ENCODE measurements at places on chromosomes 2 and 18.
A peak's percentile ranks its signal among the peaks of the same experiment; 100 is the strongest.

DNA sequence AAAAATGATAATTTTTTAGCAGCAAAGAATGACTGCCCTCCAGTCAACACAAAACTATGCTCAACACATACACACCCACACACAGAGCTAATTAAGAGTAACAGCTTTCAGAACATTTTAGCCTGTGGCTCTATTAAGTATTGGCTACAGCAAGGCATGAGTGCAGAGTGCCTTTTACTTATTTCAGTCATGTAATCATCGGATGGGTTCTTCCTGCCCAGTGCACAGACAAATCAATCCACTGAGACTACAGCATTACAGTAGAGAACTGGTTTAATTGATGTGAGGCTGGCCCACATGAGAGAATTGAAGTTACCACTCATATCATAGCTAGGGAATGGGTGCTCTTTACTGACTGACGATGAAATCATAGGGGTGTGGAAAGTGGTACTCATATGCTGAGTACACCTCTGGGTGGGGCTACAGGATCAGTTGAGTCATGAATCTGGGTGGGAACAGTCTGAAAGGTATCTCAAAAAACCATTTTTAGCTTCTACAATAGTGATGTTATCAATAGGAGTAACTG is 241.0 kb downstream of the FSIP2 start:
- no peak for DNase-seq

DNA sequence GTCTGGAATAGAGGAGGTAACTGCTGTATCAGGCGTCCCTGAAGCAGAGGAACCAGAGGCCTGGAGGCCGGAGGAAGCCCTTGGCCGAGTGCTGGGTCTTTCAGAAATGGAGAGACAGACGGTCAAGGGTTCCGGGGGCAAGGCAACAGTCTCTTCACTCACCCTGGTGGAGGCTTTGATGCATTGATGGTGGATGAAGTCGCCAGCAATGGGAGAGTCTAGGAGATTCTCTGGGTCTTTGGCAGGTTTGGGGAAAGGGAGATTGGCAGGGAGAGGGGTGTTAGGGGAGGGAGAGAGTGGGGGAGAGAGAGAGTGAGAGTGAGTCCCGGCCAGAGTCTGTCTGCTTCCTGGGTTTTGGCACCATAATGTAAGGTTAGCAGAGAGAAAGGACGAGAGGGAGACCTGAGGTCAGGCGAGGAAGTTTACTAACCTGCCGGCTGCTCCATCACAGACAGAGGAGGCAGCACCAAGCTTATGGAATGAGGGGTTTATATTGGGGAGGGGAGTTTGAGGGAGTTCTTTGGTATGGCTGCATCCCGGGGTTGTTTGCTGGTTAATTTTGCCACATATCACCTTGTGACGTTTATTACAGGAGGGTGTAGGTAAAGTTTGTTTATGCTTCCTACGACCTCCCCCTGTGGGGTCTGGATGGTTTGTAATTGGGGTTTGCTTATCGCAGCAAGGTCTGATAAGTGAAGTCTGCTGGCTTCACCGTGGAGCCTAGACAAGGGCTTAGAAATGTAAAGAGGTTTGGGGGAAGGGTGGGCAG is 19.6 kb downstream of the COMMD1 start:
- DNase-seq, result no peak

GRCh38 chr2:85890522-85891176 is 1.9 kb upstream of the ST3GAL5 start:
- DNase-seq, result no peak

DNA sequence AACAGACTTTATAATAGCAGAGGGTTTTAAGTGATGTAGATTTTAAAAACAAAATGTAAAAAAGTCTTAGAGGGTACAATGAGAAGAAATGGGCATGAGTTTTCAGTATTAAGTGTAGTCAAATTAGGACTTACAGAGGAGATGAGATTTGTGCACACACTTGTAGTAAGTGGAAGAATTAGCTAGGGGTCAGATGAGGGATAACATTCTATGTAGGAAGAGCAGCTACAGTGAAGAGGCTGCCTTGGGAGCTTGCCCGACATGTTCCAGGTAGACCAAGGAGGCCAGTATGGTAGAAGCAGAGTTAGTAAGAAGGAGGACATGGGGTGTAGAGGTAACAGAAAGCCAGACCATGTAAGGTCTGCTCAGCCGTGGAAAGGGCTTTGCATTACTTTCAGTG is 189.2 kb upstream of the DSEL start:
- DNase-seq, result peak; percentile 15

- DNase-seq, result no peak
Observed at GRCh38 chr2:150429384-150429961, 58.0 kb downstream of the RND3 start.

GRCh38 chr2:57373530-57373929 is 673.1 kb upstream of the VRK2 start:
- peak; percentile 93 for DNase-seq

DNA sequence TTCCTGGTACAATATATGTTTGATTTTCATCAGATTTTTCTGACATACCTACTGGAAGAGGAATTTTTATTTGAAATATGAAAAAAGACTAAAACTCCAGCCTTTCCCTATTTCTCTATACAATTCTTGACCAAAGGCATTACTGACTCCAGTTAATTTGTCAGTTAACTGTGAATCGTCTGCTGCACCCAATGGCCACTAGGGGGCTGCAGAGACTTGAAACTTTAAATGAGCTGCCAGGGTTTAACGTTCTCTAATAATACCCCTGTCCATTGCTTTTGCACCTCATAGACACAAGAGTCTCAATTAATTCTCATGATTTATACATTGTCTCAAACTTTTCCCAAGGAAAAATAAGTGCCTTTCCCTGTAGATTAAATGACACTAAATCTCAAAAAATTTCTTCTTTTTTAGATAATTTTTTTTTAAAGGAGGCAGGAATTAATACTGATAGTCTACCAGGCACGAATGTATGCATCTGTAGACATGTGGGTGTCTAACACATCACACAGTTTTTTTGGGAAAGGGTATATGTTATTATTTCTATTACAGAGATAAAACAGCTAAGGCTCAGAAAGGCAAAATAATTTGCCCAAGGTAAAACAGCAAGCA is 1.8 kb upstream of the ALK start:
- DNase-seq, result peak; percentile 75

DNA sequence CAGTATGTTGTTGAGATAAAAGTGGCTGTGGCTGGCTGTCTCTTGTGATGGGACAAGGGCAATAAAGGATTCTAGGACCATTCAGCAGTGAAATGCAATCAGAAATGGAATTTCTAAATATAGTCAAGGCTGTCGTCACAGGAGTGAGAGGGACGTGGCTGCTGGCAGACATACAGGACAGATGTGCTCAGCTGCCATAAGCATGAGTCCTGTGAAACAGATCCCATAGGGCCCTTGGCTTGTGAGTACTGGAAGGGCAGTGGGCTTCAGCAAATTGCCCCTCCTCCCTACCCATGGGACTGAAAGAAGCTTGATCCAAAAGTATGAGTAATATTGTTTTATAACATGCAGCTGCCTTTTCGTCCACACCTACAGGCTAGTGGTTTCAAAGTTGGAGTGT is 4.2 kb upstream of the CNNM3 start:
- DNase-seq, result peak; percentile 82

- no peak for DNase-seq
Observed at GRCh38 chr2:241114836-241115235, 12.7 kb upstream of the MTERF4 start.

- DNase-seq, result no peak
Observed at GRCh38 chr2:109474319-109474825, 139.4 kb downstream of the SEPTIN10 start.

DNA sequence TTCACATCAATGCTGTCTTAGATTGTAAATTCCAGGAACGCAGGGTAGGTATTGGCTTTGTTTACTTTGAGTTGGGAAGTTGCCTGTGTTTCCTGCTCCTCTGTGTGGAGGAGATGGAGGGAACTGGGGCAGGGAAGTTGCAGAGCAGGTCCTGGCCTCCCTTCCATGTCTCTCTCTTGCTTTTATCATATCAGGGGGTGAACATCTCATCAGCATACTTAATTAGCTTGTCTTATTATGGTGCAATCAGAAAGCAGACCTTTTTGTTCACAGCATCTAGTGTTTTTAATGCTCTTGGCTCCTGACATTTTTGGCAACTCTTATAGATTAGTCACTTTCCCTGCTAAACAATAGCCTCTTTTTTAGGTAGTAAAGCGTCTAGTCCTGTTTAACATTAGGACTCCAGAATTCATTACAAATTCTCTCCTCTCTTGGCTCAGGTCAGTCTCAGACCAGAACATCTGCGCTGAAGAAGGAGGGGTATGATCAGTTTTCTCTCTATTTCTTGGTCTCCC is 11.5 kb upstream of the DIPK1C start:
- DNase-seq, result peak; percentile 45

DNA sequence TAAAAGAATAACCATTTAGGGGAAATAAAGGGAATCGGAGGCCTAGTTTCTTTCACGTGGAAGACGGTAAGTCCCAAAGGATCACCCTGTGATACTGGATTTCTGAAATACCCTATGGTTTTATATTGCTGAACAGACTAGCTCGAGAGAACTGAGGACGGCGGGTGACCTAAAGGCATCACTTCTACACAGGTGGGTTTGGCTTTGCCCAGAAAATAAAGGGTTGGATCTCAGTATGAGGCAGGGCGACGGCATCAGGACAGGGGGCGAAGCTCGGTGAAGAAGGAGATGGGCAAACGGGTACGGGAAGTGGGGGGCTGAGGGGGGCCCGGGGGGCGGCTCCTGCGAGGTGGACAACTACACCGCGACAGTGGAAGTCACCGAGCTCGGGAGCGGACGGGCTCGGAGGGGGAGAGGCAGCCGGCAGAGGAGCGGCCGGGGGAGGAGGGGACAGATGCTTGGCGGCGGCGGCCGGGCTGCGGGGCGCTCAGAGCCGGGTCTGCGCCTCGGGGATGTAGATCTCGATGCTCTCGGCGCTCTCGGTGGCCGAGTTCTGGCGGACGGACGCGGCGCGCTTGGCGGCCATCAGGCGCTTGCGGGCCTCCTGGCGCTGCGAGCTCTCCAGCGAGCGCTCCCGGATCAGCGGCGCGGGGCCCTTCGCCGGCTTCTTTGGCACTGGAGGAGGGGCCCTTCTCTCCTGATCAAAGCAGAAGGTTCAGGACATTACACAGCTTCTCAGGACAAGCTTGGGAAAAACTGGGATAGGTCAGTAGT is 48.9 kb downstream of the TGIF1 start:
- DNase-seq, result peak; percentile 47

GRCh38 chr2:121281107-121281506 is 3.9 kb downstream of the TFCP2L1 start:
- DNase-seq, result no peak

- peak; percentile 16 for DNase-seq
Observed at GRCh38 chr2:226755631-226756030, 44.0 kb downstream of the IRS1 start.

DNA sequence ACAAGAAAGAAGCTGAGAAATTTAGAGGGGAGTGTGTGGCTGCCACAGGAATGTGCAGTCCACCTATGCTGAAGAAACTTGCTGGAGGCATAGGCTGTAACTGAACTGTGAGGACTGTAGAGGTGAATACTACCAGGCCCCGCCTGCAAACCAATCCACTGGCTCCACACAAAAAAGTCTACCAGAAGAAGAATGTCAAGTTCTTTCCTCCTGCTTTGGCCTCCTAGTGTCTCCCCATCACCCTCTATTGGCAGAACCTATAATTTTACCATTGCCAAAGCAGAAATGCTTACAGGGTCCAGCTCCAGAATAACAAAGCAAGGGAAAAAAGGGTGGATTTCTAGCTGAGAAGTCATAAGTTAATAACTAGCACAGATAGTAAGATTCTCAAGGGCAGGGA is 5.9 kb upstream of the ATP5MC3 start:
- DNase-seq, result peak; percentile 40

DNA sequence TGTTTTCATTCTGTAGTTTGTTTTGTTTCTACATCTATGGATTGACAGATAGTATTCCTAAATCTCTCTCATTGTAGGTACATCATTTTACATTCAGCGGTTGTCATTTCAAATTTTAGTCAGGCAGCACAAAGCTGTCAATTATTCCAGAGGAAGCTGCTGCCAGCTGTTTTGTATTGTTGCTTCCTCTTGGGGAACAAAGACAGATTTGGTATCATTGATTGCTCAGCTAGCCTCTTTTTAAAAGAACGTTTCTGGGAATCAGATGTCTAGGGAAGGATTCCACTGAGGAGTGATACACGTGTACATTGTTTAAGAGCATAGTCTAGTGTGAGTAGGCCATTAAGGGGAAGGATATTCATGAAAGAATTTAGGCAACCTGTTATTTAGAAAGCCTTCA is 145.8 kb downstream of the AGPS start:
- DNase-seq, result no peak

- DNase-seq, result no peak
Observed at GRCh38 chr2:60512062-60512622, 41.3 kb downstream of the BCL11A start.

DNA sequence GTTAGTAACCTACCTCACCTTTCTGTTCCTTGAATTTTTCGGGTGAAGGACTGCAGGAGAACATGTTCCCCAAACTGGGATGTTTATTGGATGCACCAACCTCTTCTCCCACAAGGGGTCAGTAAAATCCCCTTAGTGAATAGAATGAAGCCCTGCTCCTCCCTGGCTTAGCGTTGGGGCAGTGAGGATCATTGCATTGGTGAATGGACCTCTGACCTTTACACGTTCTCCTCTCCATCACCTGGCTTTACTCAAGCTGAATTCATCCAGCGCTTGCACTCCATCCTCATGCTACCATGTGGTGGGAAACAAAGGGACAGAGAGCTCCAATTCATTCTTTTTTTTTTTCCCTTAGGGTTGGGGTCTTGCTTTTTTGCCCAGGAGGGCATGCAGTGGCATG is 157.2 kb downstream of the MIB1 start:
- peak; percentile 63 for DNase-seq

DNA sequence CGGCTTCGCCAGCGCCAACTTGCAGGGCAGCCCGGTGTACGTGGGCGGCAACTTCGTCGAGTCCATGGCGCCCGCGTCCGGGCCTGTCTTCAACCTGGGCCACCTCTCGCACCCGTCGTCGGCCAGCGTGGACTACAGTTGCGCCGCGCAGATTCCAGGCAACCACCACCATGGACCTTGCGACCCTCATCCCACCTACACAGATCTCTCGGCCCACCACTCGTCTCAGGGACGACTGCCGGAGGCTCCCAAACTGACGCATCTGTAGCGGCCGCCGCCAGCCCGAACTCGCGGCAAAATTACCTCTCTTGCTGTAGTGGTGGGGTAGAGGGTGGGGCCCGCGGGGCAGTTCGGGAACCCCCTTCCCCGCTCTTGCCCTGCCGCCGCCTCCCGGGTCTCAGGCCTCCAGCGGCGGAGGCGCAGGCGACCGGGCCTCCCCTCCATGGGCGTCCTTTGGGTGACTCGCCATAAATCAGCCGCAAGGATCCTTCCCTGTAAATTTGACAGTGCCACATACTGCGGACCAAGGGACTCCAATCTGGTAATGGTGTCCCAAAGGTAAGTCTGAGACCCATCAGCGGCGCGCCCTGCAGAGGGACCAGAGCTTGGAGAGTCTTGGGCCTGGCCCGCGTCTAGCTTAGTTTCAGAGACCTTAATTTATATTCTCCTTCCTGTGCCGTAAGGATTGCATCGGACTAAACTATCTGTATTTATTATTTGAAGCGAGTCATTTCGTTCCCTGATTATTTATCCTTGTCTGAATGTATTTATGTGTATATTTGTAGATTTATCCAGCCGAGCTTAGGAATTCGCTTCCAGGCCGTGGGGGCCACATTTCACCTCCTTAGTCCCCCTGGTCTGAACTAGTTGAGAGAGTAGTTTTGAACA is 15.1 kb downstream of the HOXD3 start:
- DNase-seq, result no peak

All from cardiac fibroblast (primary cell).